ENCODE measurements at places on chromosomes 12 and 14. TPM values are rescaled to one million over a fixed set of nuclear protein-coding genes. Genes with fewer than 3 reads are reported as not detected.

DNA sequence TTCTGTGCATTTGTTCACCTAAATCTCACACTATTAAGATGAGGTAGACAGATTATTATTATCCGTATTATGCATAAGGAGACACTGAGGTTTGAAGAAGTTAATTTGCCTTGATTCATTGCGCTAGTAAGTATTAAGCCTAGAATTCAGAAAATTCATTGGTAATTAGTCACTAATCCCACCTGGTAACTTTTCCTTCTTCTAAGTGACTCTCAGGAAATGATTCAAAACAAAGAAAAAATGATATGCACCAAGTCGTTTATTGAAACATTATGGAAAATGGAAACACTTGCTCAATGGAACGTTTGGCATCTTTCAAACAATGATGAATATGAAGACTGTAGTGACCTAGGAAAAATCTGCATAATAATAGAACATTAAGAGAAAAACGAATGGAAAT, 15.2 kb downstream of the RFX4 start:
- no peak for DNase-seq

- DNase-seq: peak; percentile 37
These were observed 459.4 kb downstream of the ETNK1 start for GRCh38 chr12:23084236-23084995.

The KRT6C gene
- 19.3 TPM for total RNA-seq

- peak; percentile 60 for DNase-seq
These were observed 35.3 kb downstream of the MSRB3 start for GRCh38 chr12:65313719-65314317.

DNA sequence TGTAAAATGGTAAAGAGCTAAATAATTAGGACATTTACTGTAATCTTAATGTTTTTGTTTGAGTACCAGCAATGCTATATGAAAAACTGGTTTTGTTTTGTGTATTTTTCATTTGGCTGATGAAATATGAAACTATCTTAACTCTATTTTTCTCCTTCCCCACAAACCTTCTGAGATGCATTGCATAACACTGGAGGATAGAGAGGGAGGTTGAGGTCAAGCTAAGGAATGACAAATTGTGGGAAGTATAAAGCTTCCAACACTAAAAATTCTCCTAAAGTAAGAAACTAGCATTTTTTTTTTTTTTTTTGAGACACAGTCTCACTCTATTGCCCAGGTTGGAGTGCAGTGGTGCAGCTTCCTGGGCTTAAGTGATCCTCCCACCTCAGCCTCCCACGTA, 31.5 kb upstream of the SRP54 start:
- DNase-seq: no peak
